ENCODE measurements at places on chromosomes 7 and 10. TPM values are rescaled to one million over a fixed set of nuclear protein-coding genes. Genes with fewer than 3 reads are reported as not detected.

The MRC1 gene
- not detected for total RNA-seq

The PCLO gene
- not detected for total RNA-seq

The CAV2 gene
- 91.5 TPM for total RNA-seq

The INHBA gene
- total RNA-seq = 2.5 TPM

The CDNF gene
- 0.37 TPM for total RNA-seq
